AG04449 (cell line): ENCODE measurements at places on chromosomes 3 and 15.

GRCh38 chr15:94234300-94234699 is 2.9 kb downstream of the MCTP2 start:
- DNase-seq, result no peak

DNA sequence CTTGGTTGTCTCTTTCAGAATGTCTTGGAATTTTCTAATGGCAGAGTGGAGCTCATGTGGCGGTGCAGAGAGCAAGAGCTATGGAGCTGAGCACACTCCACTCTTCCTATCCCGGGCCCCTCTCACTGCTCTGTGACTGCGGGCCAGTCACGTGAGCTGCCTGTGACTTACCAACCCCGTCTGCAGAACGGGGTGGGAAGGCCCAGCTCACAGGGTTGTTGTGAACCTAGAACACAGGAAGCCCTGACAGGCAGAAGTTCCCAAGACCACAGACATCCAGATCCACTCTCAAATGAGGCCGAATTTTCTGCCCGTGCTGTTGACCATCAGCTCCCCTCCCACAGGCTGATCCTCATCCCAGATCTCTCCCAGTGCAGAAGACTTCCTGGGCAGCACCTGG is 35.5 kb upstream of the PLXNA1 start:
- DNase-seq, result no peak

DNA sequence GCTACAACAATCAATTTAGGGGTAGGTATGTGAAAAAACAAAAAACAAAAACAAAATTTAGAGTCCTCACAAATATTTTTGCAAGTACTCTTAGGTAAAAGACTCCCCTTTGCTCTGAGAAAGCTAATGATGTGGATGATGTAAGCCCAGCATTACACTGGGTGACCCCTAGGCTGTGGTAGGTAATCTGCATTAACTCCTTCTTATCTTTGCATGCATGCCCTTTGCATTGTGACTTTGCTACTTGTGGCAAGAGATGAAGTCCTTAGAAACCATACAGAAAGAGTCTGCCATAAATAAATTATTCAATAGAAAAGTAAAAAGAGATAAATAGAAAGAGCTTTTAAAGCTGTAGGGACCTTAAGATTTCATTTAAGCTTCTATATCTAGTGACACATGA is 159.7 kb upstream of the MBNL1 start:
- DNase-seq, result no peak

DNA sequence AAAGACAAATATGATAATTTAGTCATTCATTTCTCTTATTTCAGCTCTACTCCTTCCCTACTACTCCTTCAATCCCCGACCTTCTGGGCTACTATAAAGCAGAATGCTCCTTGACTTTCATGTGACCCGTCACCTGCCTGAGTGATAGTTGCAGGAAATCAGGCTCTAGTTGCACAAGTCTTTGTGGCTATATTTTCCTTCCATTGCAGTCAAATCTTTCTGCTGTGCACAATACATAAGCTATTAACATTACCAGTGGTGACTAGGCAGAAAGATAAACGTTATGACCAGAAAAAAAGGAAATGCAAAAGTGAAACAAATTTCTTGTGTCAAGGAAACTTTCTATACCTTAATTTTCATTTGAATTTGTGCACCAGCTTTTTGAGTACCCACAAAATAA is 2.3 kb downstream of the SUCNR1 start:
- no peak for DNase-seq

DNA sequence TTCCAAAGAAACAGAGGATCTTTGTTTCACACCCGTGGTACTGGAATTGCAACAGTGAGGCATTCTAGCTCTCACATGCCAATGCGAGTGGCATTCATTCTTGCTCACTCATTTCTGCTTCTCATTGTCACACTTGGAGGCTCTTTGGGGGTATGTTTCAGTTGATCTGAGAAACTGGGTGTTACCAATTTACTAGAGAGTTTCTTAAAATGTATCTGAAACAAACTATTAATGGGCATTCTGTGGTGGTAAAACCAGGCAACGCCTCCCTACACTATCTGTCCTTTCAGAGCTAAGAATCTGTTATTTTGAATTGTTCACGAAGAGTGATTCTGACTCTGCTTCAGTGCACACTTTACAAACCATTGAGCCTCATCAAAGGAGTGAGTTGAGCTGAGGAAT is 140.6 kb upstream of the BHLHE40 start:
- no peak for DNase-seq
